ENCODE measurements at places on chromosomes 7 and 10. TPM values are rescaled to one million over a fixed set of nuclear protein-coding genes. Genes with fewer than 3 reads are reported as not detected.

Gene UNC5B
- polyA plus RNA-seq = 20.0 TPM

DNA sequence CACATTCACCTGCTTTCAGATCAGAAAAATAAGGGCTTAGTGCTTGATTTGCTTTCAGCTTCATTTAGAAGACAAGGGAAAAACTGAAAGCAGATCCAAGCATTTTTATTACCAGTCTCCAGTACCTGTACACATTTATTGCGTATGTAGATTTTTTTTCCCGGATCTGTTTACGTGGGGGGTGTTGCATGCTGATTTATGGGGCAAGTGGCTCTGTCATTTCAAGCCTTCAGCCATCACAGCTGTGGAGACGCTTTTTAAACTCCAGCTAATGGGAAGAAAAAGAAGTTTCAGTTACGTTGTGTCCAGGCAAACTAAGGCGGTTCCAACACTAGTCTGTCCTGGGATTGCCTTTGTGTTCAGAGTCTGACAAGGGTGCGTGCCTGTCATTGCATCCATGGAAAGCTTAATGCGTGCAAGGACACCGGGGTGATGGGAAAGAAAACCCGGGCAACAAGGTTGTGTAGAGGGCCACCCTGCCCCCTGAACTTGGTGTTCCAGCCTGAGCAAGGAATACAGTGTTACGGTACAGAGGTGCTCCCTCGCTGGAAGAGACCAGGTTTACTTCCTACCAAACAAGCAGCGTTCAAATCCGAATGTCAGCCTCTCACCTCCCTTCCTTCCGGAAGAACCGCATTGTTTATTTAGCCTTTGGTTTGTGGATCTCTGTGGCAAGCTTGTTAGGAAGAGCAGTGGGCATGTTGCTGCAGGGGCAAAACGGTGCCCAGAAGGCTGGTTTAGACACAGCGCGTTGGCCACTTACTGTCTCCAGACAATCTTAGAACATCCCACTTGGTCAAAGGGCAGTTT is 128.2 kb downstream of the FGFR2 start:
- DNase-seq = no peak

DNA sequence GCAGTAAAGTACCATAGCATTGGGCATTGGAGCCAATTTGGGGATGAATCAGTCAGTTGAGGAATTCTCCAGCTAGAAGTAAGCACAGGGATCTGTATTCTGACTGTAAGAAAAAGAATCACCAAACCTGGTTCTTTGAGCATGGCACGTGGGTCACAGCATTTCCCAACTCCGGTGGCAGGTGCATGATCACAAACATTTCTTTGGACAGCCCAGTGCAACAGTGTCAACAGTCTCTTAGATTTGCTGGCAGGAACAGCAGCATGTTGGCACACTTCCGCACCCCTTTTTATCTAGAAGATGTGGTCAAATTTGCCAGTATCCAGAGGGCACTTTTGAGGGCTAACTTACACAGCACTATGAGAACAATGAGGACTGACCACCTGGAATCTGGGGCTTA is 437.5 kb upstream of the GHITM start:
- no peak for DNase-seq

GRCh38 chr10:70271996-70272924 is 11.5 kb downstream of the NPFFR1 start:
- DNase-seq = no peak
